Activated CD4-positive, alpha-beta T cell treated with anti-CD3 and anti-CD28 coated beads, Interleukin-10, Interleukin-2, amounts not matched to agents 100 ng/mL and 50 ng/mL, durations not matched to agents 16 hours and 8 hours (primary cell): ENCODE measurements at places on chromosomes 11 and 22.

DNA sequence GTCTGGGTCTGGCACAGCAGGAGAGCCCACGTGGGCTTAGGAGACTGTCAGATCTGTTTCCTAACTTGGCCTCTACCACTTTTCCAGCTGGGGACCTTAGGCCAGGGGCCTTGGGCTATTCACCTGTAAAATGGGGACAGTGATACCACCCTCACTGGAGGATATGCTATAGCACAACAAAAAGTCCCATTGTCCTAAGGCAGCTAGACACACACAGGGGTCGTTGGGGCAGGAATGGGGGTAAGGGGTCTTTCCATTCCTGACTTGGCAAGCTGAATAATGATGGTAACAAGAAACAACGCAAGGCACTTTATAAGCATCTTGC is 2.6 kb upstream of the SH3BP1 start:
- no peak for DNase-seq

DNA sequence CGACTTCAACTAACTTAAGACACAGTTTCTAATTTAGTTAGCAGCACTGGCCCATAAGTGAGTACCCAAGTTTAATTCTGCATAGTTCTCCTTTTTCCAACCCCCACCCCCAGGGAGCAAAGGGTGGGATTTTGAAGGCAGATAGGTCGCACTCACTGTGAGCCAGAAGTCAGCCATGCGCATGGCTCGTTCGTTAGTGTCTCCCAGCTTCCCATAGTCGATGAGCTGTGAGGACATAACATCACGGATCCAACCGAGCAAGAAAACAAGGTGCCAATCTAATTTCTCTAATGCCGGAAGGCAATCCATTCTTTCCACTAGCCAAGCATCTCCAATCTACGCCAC is 577 bp downstream of the MRPL17 start:
- DNase-seq, result peak; percentile 19

DNA sequence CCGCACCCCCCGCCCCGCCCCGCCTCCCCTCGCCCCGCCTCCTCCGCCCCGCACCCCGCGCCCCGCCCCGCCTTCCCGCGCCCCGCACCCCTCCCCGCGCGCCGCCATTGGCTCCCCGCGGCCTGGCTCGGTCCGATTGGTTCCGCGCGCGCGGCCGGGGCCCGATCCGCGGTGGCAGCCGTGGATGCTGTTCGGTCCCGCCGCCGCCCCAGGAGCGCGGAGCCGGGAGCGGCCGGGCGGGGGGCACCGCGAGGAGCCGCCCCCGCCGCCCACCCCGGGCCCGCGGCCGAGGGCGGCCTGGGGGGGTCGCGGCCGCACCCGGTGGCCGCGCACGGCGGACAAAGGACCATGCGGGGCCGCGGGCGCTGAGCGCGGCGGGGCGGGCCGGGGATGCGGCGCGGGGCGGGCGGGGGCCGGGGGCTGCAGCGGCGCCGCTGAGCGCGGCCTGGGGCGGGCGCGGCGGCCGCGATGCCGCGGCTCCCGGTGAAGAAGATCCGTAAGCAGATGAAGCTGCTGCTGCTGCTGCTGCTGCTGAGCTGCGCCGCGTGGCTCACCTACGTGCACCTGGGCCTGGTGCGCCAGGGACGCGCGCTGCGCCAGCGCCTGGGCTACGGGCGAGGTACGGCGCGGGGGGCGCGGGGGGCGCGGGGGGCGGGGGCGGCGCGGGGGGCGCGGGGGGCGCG is at the start of gene B4GALNT4:
Gene B4GALNT4 (plus strand): TSS at position 164 of the 683 bp plus-strand sequence. CDS start 305 bp downstream, at position 469.
- no peak for DNase-seq

GRCh38 chr11:73346186-73346935 is 29.8 kb upstream of the RELT start:
- no peak for DNase-seq

- peak; percentile 47 for DNase-seq
These were observed 43.4 kb upstream of the SC5D start for GRCh38 chr11:121249039-121249663.

- DNase-seq, result no peak
These were observed 4.4 kb upstream of the FAM181B start for GRCh38 chr11:82738091-82738490.

GRCh38 chr11:57417056-57417455 is 9.9 kb downstream of the SLC43A3 start:
- no peak for DNase-seq

GRCh38 chr11:15849257-15849656 is 507.1 kb downstream of the SOX6 start:
- no peak for DNase-seq

- DNase-seq, result no peak
These were observed 2.4 kb downstream of the LTBP3 start for GRCh38 chr11:65555693-65556231.

- DNase-seq, result peak; percentile 79
These were observed 21.4 kb upstream of the PANX2 start for GRCh38 chr22:50148991-50149721.

- DNase-seq, result no peak
These were observed 20.6 kb upstream of the ST3GAL4 start for GRCh38 chr11:126334659-126335462.

DNA sequence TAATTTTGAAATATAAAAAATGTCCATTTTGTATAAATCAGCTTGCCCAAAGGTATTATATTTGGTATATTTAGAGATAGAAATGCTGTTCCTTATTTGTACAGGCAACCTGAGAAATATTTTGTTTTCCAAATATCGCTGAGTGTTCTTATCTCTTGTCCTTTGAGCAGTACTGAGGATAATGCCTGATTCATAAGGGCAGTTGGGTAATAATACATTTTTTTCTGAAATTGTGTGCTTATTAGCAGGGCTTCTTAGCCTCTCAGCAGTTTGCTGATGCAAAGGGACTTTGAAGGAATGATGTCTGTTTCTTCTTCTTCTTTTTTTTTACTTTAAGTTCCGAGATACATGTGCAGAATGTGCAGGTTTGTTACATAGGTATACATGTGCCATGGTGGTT is 69.1 kb downstream of the LDLRAD3 start:
- DNase-seq, result no peak

DNA sequence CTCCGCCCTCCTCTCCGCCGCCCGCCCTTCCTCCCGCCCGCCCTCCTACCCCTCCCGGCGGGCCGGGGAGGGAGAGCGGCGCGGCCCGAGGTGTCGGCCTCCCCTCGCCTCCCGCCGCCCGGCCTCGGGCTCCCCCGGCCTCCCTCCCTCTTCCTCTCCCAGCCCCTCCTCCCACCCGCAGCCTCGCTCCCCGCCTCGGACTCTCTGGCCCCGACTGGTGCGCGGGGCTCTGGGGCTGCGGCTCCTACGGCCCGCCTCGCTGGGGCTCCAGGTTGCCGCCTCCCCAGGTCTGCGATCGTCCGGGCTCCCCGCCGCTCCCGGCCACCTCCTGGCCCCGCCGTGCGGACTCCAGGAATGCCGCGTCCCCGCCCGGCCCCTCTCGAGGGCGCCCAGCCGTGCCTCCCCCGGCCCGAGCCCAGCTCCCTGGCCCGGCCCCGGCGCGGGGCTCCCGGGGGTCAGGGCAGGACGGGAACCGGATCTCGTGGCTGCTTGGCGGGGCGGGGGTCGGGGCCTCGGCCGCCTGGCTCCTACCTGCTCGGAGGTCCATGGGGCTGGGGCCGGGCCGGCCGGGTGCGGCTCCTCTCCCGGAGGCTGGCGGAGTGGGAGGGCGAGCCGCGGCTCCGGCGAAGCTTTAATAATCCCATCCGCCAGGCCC is at the start of gene CLCF1:
Gene CLCF1 (minus strand): TSS at position 606 of the 655 bp plus-strand sequence. CDS start 59 bp downstream, at position 547.
- peak; percentile 20 for DNase-seq

- no peak for DNase-seq
These were observed 11.5 kb upstream of the TRIM68 start for GRCh38 chr11:4619514-4619913.

GRCh38 chr22:21731503-21731902 is 4.1 kb downstream of the YPEL1 start:
- no peak for DNase-seq

DNA sequence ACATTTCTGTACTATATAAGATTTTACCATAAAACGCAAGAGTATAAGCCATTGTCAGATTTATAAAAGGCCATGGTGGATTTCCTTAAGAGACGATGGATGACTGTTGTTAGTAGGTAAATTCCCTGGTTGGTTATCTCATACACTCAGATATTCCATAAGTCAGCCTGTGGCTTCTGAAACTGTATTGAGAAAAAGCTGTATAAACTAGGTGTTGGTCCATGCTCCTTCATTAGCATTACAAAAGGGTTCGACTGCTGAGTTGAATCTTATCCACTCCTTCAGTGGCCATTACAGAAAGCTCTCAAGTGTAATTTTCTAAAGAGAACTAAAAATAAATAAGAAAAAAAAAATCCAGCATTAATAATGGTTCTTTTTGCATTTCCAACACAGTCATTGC is 5.3 kb downstream of the GRAP2 start:
- DNase-seq, result no peak

- peak; percentile 21 for DNase-seq
These were observed 6.5 kb downstream of the GAL start for GRCh38 chr11:68690671-68691401.

DNA sequence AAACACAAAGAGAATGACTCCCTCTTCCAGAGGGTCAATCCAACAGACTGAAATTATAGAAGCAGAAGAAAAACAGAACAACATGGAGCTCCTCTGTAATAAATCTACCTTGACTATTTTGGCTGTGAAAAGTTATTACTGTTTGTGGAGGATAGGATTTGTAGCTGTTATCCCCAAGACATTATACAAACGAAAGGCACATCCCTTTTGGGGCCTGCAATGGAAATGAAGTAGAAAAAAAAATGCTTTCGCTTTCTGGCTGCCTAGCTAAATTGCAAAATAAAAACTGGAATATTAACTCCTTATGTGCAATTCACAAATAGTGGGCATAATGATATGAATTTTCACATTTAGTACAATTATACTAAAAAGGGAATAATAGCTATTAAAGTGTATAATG is 123.8 kb upstream of the CCDC179 start:
- no peak for DNase-seq

- no peak for DNase-seq
These were observed 350.3 kb downstream of the SHANK2 start for GRCh38 chr11:70901951-70902521.

- no peak for DNase-seq
These were observed 29.1 kb upstream of the PICALM start for GRCh38 chr11:86097980-86098379.

- DNase-seq, result no peak
These were observed 1.8 kb downstream of the OR51G1 start for GRCh38 chr11:4922304-4922703.

DNA sequence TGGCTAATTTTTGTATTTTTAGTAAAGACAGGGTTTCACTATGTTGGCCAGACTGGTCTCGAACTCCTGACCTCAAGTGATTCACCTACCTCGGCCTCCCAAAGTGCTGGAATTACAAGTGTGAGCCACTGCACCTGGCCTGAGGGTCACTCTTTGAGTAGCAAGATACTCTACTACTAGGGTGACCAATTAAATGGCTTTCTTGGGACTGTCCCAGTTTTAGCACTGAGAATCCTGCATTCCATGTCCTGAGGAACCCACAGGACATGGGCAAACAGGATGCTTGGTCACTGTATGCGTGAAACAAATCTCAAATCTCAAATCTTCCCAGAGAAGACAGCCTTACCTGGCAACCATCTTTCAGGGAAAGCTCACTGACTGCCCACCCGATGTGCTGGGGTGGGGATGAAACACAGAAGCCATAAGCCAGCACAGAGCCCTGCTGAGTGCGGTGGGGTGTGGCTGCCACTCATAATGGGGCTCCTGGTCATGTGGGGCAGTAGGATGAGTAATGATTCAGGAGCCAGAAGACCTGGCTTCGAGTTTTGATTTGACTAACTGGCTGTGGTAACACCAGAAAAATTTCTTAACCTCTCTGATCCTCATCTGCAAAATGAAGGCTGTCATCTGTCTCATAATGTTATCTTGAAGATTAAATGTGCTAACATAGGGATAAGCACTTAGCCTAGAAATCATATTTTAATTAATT is 11.5 kb downstream of the CLMP start:
- peak; percentile 77 for DNase-seq

- no peak for DNase-seq
These were observed 3.0 kb downstream of the ME3 start for GRCh38 chr11:86669424-86669823.

DNA sequence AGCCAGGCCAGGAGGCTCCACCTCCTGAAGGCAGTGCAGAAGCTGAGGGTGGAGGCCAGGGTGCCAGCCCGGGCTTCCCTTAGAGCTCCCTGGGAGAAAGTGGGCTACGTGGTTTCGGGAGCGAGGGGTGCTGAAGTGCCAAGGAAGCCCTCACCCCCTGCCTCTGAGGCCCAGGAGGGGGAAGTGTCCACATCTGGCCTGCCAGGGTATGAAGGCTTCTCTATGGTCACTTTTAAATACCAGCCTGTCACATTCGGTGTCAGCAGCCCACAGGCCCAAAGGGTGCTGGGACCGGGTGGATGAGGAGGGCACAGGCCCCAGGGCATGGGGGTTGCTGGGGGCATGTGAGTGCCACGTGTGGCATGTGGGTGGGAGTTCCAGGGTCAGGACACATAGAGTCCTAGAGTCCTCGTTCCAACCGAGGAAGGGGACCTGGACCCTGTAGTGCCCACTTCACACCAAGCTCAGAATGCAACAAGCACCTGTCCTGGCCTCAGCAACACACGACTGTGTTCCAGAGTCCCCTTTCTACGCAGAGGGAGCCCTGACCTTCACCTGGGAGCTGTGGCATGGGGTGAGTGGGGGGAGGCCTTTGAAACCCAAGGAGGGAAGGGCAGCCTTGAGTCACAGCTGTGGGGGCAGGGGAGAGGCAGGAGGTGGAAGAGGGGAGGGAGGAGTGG is 1.7 kb downstream of the SHISA8 start:
- DNase-seq, result no peak

GRCh38 chr22:37229805-37230672 is 14.0 kb downstream of the RAC2 start:
- DNase-seq, result peak; percentile 95

- no peak for DNase-seq
These were observed 337.9 kb downstream of the LRRC4C start for GRCh38 chr11:41121600-41121999.

- no peak for DNase-seq
These were observed 7.2 kb downstream of the CHKA start for GRCh38 chr11:68113986-68114385.

DNA sequence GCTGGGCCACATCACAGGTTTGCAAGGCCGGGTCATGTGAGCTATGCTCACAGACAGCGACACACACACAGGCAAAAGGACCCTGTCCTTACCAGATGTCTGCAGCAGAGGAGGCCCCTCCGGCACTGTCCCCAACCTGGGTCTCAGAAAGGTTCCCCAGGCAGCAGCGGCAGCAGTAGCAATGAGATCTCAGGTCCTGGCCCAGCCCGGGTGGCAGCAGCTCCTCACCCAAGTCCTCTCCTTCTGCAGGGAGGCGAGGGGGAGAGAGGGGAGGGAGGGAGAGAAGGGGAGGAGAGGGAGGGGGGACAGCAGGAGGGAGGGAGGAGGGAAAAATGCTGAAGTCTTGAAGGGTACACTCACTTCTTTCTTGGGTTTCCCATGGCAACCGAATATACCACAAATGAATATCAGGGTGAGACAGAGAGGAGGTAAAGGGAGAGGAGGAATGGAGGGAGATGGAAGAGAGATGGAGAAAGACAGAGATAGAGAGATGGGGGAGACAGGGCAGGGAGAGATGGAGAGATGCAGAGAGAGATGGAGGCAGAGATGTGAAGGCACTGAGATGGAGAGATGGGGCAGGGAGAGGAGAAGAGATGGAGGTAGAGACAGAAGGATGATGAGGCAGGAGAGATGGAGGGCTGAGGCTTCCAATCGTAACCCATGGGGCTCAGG is 9.5 kb downstream of the ELFN2 start:
- DNase-seq, result no peak

- DNase-seq, result no peak
These were observed 1.1 kb downstream of the CHADL start for GRCh38 chr22:41239443-41240128.

GRCh38 chr11:44389963-44390605 is 80.1 kb upstream of the ALX4 start:
- DNase-seq, result no peak

- no peak for DNase-seq
These were observed 61.8 kb downstream of the ST3GAL4 start for GRCh38 chr11:126417091-126417862.
